ENCODE measurements at places on chromosomes 1 and 21.

DNA sequence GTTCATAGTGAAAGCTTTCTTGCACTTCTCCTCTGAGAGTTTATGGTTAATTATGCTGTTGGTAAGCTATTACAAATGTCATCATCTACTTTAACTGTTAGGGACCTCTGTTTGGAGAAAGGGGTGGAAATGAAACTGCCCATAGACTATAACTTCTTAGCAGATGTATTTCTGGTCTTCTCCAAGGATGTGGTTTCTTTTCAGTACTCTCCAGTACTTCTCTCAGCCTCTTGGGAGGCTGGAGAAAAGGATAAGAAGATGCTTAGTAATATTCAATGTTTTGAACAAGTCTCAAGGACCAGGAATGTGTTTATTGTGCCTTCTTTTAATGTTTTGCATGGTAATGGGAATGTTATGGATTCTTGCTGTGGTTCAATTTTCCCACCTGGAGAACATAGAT lies 60.4 kb downstream of the LAMC2 start:
- DNase-seq = no peak

GRCh38 chr1:79614762-79615161 lies 608.2 kb upstream of the ADGRL4 start:
- no peak for DNase-seq

DNA sequence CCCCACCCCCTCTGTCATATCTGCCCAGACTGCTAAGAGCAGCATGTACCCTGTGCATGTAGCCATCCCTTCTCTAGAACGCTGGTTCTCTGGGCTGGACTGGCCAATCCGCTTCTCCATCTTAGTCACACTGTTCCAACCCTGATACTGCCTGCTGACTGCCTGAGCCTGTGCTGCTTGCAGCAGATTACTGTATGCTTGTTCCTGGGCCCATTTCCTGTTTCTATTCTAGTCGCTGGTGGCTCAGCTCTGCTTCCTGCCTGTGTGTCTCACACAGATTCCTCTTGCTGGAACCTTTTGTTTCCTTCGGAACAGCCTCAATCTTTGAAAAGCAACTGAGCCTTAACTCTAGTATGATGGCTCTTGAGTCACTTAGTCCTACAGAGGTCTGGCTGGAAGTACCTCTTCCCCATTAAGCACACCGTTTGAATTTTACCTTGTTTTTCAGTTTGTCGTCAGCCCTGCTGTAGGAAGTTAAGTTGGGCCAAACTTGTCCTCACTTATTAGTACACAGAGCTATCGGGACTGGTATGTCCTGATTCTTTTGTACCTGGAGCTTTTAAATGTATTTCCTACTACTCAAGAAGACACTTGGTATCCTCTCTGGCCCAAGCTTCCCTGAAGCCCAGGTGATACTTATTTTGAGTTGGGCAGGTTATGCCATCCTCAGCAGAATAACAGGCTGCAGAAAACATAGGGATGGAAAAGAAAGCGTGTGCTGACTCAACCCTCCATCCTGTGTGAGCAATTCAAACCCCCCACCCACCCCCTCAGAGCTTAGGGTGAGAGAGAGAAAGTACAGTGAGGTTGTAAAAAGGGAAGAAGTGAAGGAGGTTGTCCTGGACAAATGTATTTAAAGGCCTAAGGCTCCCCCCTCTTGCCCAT lies 43.4 kb upstream of the PIGV start:
- DNase-seq = peak; percentile 94

GRCh38 chr1:6026095-6026809 lies 19.4 kb upstream of the KCNAB2 start:
- peak; percentile 91 for DNase-seq

DNA sequence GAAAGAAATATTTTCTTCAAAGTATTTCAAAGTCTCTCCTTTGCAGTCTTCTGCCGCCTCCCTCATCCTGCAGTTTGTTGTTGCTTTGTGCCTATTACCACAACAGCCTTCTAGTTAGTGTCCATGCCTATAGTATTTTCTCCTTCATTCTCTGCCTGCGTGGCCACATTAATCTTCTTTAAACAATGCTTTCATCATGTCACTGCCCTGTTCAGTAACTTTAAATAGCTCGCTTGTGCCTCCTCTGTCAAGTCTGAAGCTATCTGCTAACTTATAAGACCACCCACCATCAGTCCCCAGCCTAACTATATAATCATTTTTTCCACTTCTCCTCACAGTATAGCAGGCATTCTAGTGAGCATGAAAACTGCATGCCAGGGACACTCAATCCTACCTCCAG lies 290.3 kb downstream of the PDE4B start:
- no peak for DNase-seq

DNA sequence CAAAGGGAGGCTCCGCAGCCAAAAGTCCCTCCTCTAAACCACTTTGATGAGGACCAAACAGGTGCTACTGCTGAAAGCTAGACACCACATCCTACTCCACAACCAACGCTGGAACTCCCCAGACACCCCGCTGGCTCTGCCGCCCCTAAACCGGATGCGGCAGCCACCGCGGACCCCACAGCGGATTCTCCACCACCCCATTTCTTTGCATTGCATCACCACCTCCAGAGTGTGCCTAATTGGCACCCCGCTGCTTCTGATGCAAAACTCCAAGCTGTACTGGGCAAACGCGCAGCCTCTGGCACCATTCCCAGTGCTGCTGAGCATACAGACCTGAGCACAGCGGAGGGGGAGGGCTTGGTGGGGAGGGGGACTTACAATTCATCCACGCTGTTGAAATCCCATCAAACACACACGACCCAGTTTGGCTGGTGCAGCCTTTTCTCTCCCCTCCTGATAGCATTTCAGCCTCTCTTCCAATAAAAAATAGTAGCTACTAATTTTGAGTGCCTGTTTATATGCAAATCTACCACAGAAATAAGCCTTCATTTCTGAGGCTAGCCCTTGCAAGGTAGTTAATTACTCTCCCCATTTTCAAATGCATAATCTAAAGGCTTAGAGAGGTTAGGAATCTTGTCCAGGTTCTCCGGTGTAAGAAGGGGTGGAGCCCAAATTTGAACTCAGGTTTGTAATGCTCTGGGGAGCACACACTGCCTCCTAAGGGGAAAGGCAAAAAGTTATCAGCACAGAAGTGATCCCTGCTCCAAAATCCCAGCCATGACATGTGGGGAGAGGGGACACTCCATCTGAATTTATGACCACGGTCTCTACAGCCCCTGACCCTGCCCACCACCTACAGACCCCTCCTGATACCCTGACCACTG lies 12.2 kb upstream of the RGS16 start:
- peak; percentile 91 for DNase-seq

- no peak for DNase-seq
These were observed 255.1 kb downstream of the NFIA start for GRCh38 chr1:61337441-61337951.

GRCh38 chr1:218537122-218537913 lies 192.2 kb downstream of the TGFB2 start:
- DNase-seq = no peak

DNA sequence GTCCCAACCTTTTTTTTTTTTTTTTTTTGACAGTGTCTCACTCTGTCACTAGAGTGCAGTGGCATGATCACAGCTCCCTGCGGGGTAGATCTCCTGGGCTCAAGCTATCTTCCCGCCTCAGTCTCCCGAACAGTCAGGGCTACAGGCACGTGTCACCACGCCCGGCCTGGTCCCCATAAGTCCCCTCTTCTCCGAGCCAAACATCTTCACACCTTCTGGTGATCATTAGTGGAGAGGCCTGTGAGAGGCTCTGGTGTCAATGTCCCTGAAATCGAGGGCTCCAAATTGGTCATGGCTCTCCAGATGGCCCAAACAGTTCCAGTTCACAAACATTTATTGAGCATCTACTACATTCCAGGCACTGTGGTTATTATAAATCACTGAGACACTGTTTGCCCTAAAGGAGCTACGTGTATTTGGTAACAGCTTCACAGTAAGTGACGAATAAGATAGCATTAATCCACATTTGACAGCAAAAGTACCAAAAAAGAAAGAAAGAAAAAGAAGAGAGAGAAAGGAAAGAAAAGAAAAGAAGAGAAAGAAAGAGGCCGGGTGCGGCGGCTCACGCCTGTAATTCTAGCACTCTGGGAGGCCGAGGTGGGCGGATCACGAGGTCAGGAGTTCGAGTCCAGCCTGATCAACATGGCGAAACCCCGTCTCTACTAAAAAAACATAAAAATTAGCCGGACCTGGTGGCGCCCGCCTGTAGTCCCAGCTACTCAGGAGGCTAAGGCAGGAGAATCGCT lies 867 bp upstream of the TIMM17A start:
- no peak for DNase-seq

GRCh38 chr1:205585835-205586785 lies 45.7 kb downstream of the ELK4 start:
- DNase-seq = no peak

DNA sequence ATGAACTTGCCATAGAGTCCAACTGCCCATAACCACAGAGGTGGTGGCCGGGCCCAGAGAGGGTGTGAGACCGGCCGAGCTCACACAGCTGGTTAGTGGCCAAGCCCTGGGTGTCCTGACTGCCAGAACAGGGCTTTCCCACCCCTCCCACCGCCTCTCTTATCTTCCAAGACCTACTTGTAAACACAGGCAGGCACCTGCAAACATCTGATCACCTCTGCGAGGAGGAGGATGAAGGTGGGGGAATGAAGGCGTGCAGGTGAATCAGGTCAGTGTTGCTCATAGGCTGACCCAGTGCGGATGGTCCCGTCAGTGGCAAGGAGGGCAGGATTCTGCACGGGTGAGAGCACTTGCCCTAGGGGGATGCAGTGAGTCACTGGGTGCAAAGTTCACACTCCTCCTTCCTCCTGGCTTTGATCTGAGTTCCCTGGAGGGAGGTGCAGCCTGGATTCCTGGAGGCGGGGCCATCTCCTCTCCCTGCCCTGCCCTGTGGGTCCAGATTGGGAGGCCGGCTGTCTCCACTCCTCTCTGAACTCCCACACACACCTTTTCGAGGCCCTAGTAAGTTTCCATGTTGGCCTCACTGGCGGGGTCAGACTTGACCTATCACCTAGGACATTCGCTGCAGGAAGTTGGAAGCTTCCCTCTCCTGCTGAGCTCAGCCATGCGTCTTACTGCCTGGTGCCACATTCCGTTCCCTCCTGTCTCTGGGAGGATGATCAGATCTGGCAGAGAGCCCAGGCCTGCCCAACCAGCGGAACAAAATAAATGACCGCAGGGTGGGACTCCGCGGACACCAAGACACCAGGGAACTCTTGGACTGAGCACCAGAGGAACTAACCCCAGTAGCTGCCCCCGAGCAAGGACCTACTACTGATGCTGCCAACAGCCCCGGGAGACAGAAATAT lies 7.3 kb downstream of the UQCRHL start:
- DNase-seq = no peak

- no peak for DNase-seq
These were observed 5.6 kb downstream of the PDZK1IP1 start for GRCh38 chr1:47184090-47184821.

GRCh38 chr1:30507016-30507312 lies 216.4 kb downstream of the MATN1 start:
- no peak for DNase-seq

- no peak for DNase-seq
These were observed 47.5 kb downstream of the YARS1 start for GRCh38 chr1:32769524-32770220.

- DNase-seq = no peak
These were observed 3.4 kb downstream of the HMGN1 start for GRCh38 chr21:39345440-39345839.

DNA sequence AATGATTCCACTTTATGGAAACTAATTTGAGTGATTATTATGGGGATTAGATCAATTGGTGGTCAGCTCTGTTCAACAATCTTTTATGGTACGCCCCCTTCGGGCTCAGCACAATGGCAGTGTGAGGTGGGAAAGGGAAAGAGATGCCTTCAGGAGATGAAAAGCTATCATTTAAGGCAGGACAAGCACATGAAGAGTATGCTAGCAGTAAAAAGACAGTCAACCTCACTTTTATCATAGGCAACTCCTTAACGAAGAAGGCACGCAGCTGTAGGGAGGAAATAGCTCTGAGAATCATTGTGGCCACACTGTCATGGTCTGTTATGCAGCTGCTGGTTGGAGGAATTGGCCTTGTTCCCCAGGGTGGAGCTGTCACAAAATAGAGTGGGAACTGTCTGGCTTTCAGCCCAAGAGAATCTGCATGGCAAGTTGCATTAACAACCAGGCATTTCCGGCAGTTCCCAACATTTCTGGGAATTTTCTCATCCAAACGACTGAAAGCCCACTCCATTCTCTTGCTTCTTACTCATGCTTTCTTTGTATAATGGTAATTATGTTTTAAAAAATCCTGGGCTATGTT lies 54.4 kb upstream of the BCL10 start:
- DNase-seq = no peak

DNA sequence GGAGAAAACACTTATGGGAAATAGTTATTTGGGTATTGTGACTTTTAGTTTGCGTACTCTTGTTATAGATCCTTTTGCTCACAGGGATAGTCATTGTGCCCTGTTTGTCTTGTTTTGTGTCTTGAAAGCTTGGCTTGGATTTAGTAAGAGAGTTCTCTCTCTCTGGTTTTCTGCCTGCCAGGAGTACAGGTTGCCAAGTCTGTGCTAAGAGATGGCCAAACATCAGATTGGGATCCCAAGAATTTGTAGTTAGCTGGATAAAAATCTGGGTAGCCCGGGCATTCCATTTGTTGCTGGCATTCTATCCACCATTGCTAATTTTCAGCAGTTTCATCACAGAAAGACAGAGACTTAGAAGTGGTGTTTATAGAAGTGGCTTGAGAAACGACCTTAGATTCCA lies 222.2 kb downstream of the NRIP1 start:
- no peak for DNase-seq

DNA sequence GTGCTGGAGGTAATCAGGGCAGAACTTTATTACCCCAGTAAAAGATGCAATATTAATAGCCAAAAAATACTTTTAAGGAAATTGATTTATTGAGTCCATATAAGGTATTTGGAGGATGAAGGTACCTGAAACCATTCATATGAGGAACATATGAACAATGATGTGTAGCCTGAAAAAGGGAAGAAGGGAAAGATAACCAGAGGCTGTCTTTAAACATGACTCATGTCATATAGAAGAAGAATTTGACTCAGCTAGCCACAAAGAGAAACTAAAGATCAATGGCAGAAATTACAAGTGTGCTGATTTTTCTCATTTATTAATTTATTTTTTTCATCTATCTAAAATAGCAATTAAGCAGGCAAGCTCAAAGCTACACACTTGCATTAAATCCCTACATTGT lies 136.2 kb upstream of the DUSP10 start:
- DNase-seq = no peak

- no peak for DNase-seq
These were observed 758 bp downstream of the DEPDC1 start for GRCh38 chr1:68495968-68496679.

DNA sequence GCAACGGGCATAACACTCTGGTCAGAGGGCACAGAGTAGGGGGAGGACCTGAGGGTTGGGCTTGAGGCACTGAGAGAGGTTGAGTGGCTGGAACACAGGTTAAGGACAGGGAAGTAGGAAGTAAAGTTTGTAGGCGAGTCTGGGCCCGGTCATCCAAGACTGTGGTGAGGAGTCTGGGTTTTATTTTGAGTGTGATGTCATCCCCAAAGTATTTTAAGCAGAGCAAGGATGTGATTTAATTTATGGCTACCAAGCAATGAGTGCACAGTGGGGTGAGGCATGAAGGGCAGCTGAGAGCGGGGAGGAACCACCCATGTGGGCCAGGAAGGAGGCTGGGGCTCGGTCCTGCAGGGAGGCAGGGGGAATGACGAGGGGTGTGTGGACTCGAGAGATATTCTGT lies 11.2 kb upstream of the VWA5B1 start:
- no peak for DNase-seq
